ENCODE measurements at places on chromosomes 4 and X.

DNA sequence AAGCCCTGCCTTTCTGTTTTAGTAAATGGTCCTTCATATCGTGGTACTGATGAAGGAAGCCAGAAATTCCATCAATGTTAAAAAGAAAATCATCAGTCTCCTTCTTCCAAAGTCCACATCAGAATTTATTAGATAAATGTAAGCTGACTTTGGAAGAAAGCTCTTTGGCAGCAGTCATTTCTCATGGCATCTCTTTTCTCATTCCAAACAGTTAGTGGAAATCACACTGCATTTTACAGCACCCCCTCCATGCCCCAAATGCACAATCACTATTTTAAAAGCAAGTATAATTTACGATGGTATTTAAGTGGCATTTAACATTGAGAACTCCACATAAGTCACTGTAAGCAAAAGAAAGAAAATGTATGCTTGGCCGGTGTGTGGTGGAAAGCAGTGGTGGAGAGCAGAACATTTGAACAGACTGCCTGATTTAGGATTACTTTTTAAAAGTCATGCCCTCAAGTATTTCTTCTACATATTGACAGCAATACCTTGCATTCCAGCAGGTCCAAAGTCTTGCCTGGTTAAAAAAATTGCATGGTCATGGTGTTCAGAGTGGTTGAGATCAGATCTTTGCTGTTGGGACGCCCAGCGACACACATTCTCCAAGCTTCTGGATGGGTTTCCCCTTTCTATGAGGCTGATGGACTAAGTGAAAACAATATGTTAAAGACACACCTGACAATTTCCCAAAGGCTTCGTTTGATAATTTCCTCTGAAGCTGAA, 248.6 kb downstream of the ADAMTS3 start:
- H3K27me3 ChIP-seq = no peaks in the 10 kb centered on the region
- H3K4me1 ChIP-seq = no peaks in the 10 kb centered on the region
- H3K4me3 ChIP-seq = no peak overlapping the region
- no peaks in the 10 kb centered on the region for H3K36me3 ChIP-seq
- no peak for DNase-seq

- H3K27me3 ChIP-seq = no peaks in the 10 kb centered on the region
- no peak overlapping the region for H3K4me3 ChIP-seq
- no peak overlapping the region for H3K27ac ChIP-seq
Observed at GRCh38 chr4:42600578-42600977, 56.3 kb downstream of the ATP8A1 start.

- no peak overlapping the region for H3K4me3 ChIP-seq
- H3K4me1 ChIP-seq = no peaks in the 10 kb centered on the region
- H3K27me3 ChIP-seq = no peaks in the 10 kb centered on the region
- H3K27ac ChIP-seq = no peak overlapping the region
- peaks cover 17% of the 10 kb centered on the region for H3K36me3 ChIP-seq
Observed at GRCh38 chr4:88439161-88439760, 17.7 kb upstream of the HERC5 start.

GRCh38 chr4:123671636-123672404, 275.2 kb downstream of the SPRY1 start:
- no peak overlapping the region for H3K4me3 ChIP-seq
- H3K27me3 ChIP-seq = no peaks in the 10 kb centered on the region
- no peaks in the 10 kb centered on the region for H3K36me3 ChIP-seq
- no peak for DNase-seq
- H3K4me1 ChIP-seq = peaks cover 3% of the 10 kb centered on the region

DNA sequence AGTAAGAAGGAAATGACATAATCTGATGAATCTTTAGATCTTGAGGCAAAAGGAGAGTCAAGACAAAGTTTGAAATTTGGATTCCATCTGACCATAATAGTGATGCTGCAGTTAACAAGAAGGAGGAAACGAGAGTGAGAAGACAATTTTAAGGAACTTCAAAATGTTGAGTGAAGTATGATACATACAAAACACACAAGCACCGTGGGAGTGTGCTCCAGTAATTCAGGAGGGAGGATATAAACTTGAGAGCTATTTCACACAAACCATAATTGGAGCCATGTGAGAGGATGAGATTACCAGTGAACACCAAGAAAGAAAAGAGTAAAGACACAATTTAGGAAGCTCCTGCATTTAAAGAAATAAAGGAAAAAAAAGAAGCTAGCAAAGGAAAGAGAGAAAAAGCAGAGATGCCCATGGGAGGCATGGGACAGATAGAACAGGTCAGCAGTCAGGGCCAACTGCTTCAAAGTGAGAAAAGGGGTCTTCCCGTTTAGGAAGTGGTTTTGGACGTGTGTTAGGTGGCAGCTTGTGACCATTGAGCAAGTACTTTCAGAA, 150.7 kb upstream of the SLC7A11 start:
- no peaks in the 10 kb centered on the region for H3K36me3 ChIP-seq
- H3K4me3 ChIP-seq = no peak overlapping the region
- H3K4me1 ChIP-seq = no peaks in the 10 kb centered on the region
- no peak for DNase-seq

GRCh38 chrX:26925088-26925487, 538.1 kb downstream of the PPP4R3C start:
- H3K4me3 ChIP-seq = no peak overlapping the region
- DNase-seq = no peak
- no peaks in the 10 kb centered on the region for H3K4me1 ChIP-seq
- no peak overlapping the region for H3K27ac ChIP-seq
- no peaks in the 10 kb centered on the region for H3K27me3 ChIP-seq
- H3K36me3 ChIP-seq = no peaks in the 10 kb centered on the region
